ENCODE measurements at places on chromosomes 12 and 14.

DNA sequence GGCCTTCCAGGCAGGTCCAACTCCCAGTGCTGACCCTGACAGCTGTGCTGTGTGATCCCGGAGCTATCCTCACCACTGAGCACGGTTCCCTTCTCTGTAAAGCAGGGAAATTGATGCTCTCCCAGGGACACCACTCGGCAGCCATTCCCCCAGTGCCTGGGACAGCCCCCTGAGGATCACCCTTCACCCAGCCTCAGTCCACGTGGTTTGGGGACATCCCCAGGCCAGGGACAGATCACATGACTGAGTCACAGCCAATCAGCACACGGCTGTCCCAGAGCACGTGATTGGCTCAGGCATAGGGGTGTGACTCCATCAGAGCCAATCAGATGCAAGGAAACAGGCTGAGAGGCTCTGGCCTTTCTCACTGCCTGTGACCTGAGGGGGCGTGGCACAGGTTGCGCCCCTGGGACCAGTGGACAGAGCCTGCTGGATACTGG lies 68.8 kb upstream of the SFSWAP start:
- no peak for DNase-seq

DNA sequence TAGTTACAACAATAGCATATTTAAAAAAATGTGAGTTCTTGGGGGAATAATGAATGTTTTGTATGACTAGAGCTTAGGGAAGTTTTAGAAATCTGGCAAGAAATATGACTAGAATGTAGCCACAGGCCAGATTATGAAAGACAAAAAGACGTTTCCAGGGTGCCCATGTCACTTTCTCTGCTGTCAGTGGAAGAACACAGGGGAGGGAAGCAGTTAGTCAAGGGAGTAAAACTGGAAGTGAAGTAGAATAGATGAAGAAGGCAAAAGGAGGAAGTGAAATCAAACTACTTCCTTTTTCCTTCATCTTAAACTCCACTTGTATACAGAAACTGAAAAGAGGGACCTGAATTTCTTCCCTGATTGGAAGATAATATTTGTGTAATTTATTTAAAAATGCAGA lies 81.2 kb upstream of the ATP2B1 start:
- no peak for DNase-seq

DNA sequence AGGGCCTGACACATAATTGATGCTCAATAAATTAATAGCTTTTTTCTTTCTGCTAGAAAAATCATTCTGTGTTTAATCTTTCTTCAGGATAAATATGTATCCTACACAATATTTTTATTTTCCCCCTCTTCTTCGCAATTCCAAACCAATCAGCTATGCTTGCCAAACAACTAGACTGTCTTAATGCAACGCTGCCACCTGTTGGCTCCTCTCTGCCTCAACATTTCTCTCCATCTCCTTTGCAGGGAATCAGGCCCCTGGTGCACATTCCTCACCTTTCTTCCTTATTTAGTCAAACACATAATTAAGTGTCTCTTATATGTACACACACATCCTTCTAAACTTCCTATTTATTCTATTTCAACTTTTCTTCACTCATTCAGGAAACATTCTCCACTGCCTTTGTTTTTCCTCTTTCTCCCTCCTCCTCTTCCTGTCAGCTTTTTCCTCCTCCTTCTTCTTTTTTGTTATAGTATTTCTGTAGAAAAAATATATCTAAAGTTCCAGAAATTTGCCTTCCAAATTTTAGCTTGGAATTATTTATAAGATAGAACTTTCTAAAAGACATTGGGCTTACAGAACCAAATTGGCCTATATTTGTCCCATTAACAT lies 406.0 kb downstream of the PRKD1 start:
- no peak for DNase-seq

GRCh38 chr12:26874501-26875296 lies 41.7 kb upstream of the ITPR2 start:
- DNase-seq = no peak

DNA sequence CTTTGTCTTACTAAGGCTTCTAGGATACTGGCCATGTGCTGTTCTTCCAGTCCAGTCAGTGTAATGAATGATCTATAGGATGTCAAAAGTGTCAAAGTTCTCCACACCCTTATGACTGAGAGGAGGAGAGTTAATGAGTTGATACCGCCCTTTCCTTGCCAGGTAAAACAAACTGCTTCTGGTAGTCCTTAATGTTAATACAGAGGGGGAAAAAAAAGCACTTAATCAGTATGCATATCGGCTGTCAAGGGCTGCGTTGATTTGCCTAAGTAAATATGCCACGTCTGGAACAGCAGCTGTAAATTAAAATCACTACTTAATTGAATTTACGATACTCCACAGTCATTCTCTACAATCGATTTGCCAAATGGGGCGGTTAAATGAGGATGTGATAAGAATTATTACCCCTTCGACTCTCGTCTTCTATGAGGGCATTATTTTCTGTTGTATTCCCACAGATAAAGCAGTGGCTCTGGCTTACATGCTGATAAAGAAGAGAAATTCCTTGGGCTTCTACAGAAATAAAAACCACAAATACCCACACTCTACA lies 416.0 kb downstream of the KCNH5 start:
- no peak for DNase-seq

GRCh38 chr14:50758945-50759344 lies 72.0 kb downstream of the NIN start:
- DNase-seq = no peak
